Vagina (tissue), 2 donors: ENCODE measurements at places on chromosomes 16 and 17.

GRCh38 chr17:35255316-35255715 is 12.4 kb downstream of the SLFN5 start:
- no peak for DNase-seq

DNA sequence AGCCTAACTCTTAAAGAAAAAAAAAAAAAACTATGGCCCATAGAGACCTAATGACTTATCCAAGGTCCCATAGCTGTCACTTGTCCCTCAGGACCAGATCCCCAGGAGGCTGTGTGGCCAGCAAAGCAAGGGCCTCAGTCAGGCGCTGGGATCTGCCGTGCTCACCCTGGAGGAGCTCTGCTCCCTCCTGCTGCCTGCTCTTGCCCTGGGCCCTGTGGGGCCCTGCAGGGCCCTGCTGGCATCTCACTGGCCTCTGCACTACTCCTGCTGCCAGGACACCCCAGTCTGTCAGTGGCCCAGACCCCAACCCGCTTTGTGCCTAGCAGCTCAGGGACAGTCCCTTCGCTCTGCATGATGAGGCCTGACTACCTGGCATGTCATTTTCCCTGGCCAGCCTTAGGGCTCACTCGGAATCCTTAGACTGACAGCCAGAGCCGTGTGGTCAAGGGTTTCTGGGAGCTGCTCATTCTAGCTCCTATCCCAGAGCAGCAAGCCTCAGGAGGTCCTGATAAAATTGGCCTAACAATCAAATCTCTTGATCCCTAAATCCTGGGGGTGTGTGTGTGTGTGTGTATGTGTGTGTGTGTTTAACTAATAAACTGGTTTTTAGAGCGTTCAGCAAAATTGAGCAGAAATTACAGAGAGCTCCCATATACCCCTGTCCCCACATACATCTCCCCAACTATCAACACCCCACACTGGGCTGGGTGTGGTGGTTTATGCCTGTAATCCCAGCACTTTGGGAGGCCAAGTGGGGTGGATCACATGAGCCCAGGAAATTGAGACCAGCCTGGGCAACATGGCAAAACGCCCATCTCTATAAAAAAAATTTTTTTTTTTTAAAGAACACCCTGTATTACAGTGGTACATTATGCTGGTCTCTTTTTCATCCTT is 21.7 kb downstream of the KATNIP start:
- DNase-seq: no peak

GRCh38 chr16:85089525-85089924 is 22.7 kb downstream of the CIBAR2 start:
- DNase-seq: no peak

DNA sequence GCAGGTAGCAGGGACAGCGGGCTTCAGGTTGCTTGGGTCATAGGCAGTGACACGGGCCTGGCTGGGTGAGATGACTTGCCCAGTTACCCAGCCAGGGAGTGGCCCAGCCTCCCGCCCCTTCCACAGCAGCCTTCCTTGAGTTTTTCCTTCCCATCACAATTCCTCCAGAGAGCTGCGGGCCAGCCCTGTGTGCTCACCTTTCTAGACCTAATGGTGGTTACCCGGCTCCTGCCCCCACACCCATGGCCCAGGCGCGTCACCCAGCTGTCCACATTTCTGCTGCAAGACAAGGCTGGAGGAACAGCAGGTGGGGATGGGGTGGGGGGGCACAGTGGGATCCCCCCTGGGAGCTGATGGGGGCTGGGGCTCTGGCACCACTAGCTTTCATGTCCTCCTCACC is 203.2 kb downstream of the NTN1 start:
- DNase-seq: no peak

DNA sequence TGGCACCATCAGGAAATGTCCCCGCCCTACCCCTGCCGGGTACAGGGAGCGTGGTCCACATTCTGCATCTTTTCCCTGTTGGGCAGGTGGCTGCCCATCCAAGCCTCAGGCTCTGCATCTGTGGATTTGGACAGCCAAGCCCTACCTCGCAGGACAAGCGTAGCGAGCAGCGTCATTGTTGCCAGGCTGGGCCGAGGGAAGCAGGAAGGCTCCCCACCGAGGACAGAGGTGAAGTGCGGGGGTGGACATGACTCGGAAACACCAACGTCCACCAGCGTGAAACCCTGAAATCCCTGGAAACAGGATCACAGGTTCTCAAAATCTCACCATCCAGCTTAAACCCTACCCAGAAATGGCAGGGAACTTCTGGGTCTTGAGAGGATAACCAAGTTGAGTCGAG is 73.6 kb downstream of the SOCS1 start:
- DNase-seq: no peak

GRCh38 chr17:79930877-79931816 is 91.9 kb upstream of the CBX4 start:
- no peak for DNase-seq

- DNase-seq: no peak
Measured at GRCh38 chr16:85262558-85263238, 150.4 kb upstream of the CIBAR2 start.

- DNase-seq: peak; percentile 87
Measured at GRCh38 chr17:60390925-60391470, 935 bp downstream of the USP32 start.

- DNase-seq: no peak
Measured at GRCh38 chr16:54526087-54526486, 239.5 kb upstream of the IRX3 start.

- DNase-seq: no peak
Measured at GRCh38 chr16:67961551-67961957, 6.9 kb downstream of the SLC12A4 start.

DNA sequence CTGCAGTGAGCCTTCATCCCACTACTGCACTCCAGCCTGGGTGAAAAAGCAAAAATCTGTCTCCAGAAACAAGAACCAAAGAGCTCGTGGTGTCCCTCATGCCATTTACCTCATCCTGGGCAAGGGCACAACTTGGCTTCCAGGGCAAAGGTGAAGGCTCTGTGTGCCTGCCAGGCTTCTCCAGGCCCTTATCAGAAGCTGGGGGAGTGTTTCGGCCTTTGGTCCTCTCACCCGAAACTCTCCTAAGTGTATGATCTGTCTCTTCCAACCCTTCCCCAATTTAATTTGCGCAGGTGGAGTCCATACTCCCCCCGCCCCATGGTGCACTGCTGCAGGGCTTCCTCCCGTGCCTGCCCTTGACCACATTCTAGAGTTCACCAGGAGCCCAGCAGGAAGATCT is 1.1 kb downstream of the CES2 start:
- no peak for DNase-seq

GRCh38 chr17:36591434-36592315 is at the start of gene DHRS11:
DHRS11 (plus strand) TSS chr17:36591879; CDS start chr17:36592010, 131 bp downstream.
- DNase-seq: no peak

DNA sequence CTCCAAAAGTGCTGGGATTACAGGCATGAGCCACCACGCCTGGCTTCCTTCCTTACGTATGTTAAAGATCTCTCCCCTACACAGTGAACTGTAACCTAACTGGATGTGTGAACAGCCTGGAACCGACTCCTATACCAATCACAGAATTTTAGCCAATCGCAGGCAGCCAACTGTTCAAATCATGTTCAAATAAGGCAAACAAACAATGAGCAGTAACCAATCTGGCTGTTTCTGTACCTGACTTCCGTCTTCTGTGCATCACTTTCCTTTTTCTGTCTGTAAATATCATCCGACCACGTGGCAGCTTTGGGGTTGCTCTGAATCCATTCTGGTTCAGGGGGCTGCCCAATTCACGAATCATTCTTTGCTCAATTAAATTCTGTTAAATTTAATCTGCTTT is 27.5 kb downstream of the TEKT5 start:
- no peak for DNase-seq

DNA sequence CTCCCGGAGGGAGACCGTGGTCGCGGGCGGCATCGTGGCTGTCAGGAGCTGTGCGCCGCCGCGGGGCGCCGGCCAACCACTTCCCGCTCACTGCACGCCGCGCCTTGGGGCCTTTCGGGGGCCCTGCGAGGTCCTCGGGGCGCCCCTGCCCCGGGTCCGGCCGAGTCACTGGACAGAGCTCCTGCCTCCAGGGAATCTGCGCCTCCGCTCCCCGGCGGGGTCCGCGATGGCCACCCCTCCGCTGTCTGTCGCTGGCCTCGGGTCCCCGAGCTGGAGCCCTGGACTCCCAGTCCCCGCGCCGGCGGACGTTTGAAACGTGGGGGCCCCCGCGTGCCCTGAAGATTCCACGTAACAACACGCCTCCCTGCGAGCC is at the start of gene QRICH2:
Gene QRICH2 (minus strand): TSS at position 311 of the 373 bp plus-strand sequence. CDS start 278 bp downstream, at position 33.
- DNase-seq: no peak

DNA sequence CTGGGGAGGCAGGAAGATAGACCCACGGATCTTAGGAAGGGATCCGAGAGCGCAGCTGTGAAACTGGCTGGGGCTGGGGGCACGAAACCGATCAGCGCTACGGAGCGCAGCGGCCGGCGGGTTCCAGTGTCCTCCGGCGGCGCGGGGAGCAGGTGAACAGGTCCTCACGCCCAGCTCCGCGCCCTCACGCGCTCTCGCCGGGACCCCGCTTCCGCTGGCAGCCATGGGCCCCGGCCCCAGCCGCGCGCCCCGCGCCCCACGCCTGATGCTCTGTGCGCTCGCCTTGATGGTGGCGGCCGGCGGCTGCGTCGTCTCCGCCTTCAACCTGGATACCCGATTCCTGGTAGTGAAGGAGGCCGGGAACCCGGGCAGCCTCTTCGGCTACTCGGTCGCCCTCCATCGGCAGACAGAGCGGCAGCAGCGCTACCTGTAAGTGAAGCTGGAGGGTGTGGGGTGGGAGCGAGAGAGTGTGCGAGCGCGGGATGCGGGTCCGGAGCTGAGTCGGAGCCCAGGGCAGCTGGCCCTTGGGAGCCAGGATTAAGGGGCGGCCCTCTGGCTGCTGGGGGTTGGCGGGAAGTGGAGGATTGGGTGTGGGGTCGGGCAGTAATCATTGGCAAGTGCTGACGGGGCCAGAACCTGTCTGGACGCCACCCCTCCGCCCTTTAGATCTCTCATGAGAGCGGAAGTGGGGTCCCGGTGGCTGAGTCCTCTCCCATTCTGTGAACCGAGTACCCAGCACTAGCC is 479 bp downstream of the ITGA3 start:
- DNase-seq: no peak

DNA sequence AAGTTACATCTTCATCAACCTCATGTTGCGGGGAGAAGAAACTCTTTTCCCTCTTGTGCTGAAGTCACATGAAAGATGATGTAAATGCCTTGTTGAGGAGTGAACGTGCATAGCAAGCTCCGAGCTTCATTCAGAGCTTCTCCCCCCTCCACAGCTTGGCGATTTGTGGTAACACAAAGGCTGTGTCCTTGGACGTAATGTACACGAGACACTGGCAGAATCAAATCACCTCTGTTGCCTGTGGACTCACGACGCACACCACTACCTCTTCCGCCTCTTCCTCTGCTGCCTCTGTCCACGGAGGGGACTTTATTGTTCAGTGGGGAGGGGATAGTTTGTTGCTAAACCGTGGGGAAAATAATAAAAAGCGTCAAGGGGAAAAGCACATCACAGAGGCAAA is 54.9 kb upstream of the CHMP6 start:
- DNase-seq: no peak

DNA sequence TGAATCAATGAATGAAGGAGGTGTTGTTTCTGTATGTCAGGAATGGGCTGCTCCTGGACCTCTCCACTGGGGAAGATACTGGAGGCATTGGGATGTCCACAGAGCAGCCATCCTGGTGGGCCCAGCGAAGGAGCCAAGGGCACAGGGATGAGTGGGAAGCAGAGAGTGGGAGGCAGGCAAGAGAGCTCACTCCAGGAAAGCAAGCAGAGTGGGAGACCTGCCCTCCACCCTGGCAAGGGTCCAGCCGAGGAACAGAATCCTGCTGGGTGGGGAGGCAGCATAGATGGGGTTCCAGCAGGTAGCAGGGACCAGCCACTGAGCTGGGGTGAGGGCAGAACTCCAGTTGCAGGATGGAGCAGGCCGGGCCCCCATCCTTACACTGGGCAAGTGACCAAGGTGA is 71.9 kb upstream of the AMZ2 start:
- DNase-seq: no peak

DNA sequence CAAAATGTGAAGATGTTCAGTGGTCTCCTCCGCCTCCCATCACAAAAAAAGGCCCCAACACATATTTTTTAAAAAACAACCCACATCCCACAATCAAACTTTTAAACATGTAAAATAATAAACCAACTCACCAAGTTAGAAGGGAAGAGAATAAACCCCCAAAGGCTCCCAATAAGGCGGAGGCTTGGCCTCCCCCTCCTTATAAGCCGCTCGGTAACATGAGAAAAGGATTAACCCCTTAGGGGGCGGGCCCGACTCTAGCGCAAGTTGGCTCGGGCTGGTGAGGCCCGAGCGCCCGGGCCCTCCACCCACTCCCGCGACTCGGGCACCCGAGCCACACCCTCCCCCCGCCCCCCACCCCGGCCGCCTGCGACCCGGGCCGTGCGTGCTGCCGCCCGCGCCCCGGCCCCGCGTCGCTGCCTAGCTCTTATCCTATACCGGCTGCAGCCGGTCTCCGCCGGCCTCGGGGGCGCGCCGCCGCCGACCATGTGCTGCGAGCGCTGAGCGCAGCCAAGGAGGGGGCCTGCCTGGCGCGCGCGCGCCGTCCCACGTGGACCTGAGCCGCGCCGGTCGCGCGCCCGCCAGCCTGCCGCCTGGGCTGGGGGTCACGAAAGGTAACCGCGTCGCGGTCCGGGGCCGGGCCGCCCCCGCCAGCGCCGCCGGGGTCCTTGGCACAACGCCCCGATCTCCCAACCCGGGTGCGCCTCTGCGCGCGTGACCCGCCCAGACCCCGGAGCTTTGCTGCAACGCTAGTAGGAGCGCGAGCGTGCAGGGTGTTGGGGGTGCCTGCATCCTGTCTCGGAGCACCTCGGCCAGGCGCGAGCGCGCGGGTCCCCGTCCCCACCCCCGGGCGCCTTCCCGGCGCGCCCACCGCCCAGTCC is at the start of the genes ARSG and SLC16A6:
Gene ARSG (plus strand): TSS at position 541 of the 881 bp plus-strand sequence. CDS start 15,999 bp downstream, outside the sequence.
Gene SLC16A6 (minus strand): TSS at position 173 of the 881 bp plus-strand sequence. CDS start 12,807 bp downstream, outside the sequence.
- DNase-seq: no peak

- DNase-seq: no peak
Measured at GRCh38 chr17:65324611-65325342, 187.6 kb downstream of the RGS9 start.

DNA sequence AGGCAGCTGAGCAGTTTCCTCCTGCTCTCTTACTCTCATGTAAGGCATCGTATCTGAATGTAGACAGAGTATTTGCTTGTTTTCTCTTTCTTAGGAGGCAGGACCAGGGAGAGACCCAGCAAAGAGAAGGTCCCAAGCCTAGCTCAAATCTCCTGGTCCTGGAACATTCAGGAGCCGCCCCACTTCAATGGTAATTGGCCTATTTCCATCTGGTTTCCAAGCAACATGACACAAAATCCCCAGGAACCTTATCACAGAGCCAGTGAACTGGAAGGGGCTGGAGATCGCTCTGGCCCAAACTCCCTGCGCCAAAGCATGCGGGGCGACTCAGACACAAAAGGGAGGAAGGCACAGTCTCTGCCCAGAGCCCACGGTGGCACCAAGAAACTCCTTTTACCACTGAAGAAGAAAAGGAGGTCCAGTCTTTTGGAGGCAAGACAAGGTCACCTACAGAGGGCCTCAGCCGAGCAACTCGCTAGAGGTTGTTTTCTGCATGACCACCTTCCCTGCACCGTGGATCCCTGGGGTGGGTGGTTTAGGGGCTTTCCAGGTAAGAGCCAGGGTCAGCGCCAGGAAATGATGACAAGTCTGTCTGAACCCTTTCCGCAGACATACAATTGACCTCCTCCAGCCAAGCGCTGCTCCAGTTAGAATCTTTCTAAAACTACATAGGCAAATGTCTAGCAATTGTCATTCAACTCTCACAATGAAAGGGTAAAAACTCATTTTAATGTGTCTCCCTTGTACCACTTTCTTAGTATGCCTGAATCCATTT is 394.7 kb downstream of the SOX9 start:
- no peak for DNase-seq
